ENCODE measurements at places on chromosomes 4 and X.

DNA sequence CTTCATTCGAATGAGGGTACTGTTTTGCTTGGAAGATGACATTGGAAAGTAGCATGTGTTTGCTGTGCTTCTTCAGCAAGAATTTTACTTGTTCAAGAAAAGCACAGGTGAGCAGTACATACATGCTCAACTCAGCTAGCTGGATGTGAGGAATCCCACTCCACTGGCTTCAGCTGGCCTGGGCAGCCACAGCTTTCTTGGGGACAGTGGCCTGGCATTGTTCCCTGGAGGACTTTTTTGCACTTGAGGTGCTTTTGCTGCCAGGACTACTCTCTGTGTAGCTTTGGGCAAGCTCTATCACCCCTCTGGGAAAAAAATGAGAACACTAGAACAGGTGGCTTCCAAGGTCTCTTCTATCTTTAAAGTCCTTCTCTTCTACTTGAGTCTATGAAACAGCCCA lies 184.3 kb downstream of the LDB2 start:
- DNase-seq = no peak

DNA sequence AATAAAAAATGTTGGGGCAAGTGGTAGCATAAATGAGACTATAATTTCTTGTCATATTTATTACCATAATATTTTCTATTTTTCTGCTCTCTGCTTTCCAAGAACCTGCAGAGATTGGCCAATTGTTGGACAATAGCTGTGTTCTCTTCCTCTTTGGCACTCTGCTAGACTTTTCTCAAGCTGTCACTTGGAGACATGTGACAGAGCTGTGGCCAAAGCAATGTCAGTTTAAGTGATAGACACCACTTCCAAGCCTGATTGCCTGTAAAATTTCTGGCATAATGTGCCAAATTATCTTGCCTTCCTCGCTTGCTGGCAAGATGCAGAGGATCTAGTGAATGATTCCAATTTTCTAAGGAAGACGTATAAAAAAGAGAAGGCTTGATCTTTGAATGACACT lies 162.2 kb upstream of the NDST4 start:
- DNase-seq = no peak

DNA sequence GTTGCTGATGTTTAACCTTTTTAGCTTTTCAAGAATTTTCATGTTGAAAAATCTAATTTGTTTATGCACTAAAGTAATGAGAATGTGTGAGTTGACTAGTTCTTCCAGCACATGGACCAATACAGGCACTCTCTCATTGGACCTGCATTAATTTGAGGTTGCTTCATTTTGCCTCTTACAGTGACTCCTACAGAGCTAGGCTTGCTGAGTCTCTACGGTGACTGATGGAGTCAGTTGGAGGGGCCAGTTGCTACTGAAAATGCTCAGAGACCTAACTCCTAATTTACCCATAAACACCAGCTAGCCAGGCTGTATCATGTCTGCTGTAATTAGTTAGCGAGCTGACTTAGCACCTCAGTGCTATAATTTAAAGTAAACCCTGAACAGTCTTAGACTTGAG lies 10.9 kb downstream of the MTHFD2L start:
- no peak for DNase-seq

DNA sequence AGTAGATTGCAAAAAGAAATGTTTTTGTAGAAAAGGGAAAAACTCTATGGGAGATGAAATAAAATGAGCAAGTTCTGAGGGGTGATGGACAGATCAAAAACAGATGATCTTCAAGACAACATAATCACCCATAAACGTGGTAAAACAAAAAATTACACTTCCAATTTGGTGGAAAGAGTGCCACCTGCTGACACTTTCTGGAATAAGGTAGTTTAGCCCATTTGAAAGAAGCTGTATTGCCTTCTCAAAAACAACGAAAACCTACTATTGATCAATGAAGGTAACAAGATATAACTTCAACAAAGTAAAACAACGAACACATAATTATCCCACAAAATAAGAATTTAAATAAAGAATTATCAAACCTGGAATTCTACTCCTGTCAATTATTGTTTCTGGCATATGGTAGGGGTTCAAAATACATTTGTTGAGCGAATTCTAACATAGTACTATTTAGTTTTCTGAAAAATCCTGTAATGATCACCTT lies 2.5 kb downstream of the COQ2 start:
- peak; percentile 46 for DNase-seq

DNA sequence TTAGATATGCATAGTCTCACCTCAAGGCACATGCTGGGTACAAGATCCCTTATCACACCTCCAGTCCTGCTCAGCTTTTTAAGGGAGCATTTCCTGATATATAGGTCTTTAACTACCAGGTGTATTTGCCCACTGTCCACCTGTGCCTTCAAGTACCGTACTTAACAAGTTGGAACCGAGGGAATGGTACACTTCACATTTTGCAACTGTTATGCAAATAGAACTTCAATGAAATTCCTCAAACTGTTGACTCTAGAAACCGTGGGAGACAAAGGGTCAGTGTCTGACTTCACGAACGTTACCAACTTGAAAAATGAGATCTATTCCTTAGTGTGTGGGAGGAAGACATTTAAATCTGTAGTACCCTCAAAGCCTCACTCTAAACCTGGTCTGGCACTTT lies 5.2 kb downstream of the TRIM2 start:
- no peak for DNase-seq
